ENCODE measurements at places on chromosomes 5 and 9.

- no peak for DNase-seq
These were observed 199.8 kb upstream of the FBXL7 start for GRCh38 chr5:15300141-15300540.

DNA sequence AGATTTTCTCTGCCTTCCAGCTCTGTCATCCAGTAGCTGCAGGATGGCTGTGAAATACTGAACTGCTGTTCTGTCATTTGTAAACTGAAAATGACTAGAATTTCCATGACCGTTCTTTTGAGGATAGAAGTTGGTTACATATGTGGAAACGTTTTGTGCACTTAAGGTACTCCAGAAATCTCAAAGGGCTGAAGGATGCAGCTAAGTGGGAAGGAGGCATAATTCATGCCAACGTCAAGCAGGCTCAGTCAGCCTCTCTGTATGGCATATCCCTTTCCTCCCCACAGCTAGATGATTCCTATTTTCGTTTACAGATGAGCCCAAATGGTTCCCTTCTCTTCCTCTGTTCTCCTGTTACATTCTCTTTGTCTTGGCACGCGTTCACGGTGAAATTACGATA lies 257.6 kb downstream of the FBXL7 start:
- no peak for DNase-seq

GRCh38 chr5:77131361-77131760 lies 44.3 kb upstream of the ZBED3 start:
- no peak for DNase-seq

DNA sequence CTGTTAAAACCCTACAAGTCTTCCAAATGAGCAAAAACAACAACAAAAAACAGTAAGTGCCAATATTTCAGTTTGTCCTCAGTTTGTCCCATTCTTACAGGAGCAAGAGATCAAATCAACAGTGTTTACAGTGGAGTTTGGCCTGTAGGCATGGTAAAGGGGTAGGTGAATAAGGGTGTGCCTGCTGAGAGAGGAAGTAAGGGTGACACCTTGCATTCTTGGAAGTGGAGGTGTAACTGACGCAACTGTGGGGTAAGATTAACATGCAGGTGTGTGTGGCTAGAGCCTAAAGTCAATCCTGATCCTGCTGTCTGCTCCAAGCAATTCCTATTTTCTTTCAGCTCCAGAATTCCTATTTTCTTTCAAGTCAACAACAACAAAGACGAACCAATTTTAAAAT lies 43.4 kb downstream of the PFDN1 start:
- no peak for DNase-seq

DNA sequence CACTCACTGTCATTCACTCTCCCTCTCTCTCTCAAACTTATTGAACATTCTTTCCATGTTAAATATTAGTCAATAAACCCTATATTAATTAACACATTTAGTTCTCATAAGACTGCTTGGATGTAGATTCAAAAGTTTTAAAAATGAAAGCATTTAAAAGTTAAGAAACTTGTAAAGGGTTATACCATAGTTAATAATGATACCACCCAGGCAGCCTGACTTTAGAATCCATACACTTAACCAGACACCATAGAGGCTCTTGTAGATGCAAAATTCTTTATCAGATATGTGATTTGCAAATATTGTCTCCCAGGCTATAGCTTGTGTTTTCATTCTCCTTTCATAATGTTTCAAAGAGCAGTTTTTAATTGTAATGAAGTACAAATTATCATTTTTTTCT lies 335.8 kb upstream of the ACTBL2 start:
- DNase-seq, result no peak

DNA sequence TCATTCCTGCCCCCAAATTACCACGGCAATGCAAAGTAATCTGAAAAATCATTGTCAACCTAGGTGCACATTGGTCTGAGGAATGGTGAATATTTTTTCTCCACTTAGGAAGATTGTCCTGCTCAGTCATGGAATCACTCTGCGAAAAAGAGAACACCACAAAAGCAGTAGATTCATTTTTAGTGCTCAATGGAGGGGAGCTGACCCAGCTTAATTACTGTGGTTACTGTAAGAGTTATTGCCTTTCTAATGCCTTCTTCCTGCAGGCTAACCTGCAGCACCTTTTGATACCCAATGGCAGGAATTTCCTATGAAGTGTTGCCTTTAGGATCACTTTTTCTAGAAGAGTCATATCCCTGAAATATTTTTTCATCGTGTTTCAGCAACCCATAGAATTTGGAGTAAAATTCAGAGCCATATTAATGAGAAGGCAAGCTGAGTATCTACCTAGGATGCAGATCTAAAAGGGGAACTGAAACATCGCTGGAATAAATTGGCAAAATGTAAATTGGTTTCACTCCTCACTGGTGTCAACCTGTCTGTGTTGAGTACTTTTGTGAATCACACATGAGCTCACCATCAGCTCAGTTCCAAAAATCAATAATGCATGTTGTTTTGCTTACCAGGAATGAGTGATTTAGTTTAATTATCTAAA lies 464.5 kb downstream of the CSNK1G3 start:
- DNase-seq, result no peak

GRCh38 chr5:15525703-15526275 lies 25.8 kb downstream of the FBXL7 start:
- DNase-seq, result no peak

GRCh38 chr5:103362211-103362610 lies 103.6 kb downstream of the MACIR start:
- DNase-seq, result no peak

GRCh38 chr5:112546946-112547592 lies 128.0 kb upstream of the EPB41L4A start:
- no peak for DNase-seq

- DNase-seq, result no peak
These were observed 193.9 kb downstream of the ICE1 start for GRCh38 chr5:5616247-5616895.

GRCh38 chr5:122761115-122761514 lies 13.8 kb upstream of the SNX2 start:
- DNase-seq, result no peak

DNA sequence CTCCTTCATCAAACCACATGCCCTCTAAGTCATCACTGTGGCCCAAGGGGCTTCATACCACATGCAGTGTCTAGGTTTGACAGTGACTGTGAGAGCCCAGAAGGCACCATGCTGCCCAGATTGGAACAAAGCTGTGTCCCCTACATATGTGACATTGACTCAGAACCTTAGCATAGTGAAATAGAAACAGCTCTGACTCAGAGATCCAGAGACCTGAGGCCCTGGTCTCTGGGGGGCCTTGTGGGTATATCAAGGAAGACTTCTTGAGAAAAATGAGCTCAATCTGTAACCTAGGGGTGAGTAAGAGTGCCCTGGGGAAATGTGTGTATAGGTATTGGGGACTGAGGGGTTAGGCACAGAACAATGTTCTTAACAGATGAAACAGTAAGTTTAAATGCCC lies 7.1 kb upstream of the ENTREP1 start:
- no peak for DNase-seq

DNA sequence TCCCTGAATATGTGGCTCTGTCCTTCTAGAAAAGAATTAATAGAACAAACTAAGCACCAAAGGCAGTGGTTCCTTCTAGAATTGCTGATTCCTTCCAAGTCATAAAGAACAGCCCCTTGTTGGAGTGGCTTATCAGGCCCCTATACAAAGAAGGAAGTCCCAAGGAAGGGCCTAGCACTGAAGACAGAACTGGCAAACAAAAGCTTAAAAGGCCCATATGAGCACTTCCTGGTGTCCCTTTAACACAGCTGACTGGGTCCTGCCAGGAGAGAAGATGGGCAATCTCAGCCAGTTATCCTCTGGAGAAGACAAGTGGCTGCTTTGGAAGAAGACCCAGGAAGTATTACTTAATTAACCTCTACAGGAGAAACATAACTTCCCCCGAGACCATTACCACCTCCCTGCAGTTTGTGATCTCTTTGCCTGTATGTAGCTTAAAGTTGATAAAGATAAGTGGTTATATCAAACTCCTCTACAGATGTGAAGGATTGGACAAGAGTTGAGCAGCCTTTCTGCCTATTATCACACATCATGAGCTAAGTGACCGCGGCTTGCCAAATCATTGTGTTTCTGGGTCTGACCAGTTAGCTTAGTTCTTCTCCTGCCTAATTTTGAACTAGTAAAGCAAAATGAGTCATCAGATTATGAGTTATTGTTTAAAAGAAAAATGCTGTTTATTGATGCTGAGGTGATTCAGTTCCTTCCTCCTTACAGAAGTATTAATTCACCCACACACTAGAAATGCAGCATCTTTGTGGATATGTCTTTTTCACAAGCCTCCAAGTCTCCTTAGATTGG lies 13.3 kb upstream of the STING1 start:
- DNase-seq, result no peak

DNA sequence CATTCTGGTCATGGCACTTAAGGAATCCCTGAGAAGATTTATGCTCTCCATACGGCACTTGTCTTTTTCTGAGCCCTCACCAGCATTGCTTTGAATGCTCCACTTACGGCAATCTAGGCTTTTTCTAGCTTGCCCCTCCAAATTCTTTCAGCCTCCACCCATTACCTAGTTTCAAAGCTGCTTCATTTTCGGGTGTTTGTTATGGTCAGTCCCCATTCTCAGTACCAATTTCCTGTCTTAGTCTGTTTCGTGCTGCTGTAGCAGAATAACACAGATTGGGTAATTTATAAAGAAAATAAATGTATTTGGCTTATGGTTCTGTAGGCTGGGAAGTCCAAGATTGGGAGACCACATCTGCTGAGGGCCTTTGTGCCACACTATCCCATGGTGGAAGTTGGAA lies 42.0 kb downstream of the ARHGEF28 start:
- DNase-seq, result no peak

GRCh38 chr5:79229357-79230174 lies 6.4 kb upstream of the JMY start:
- DNase-seq, result no peak

GRCh38 chr5:142117579-142118151 lies 9.1 kb downstream of the NDFIP1 start:
- DNase-seq, result no peak

DNA sequence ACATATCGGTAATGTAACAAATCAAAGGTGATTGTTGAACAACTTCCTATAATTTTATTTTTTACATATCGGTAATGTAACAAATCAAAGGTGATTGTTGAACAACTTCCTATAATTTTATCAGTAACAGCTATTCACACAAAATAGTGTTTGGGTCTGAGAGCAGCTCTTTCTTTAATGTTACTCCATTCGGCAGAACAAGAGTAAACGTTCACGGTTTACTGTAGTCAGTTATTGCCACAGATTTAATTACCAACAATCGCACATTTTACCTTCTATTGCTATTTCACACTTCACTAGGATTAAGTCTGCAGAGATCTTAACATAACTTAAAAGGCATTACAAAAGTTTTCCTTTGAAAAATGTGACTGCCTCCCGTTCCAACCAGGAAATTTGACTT lies 6.4 kb downstream of the GNAQ start:
- DNase-seq, result no peak

GRCh38 chr5:139805545-139805944 lies 9.9 kb downstream of the PSD2 start:
- DNase-seq, result no peak

GRCh38 chr9:129571298-129572051 lies 49.4 kb downstream of the C9orf50 start:
- DNase-seq, result no peak

- DNase-seq, result no peak
These were observed 69.3 kb upstream of the DAB2 start for GRCh38 chr5:39494107-39494510.

DNA sequence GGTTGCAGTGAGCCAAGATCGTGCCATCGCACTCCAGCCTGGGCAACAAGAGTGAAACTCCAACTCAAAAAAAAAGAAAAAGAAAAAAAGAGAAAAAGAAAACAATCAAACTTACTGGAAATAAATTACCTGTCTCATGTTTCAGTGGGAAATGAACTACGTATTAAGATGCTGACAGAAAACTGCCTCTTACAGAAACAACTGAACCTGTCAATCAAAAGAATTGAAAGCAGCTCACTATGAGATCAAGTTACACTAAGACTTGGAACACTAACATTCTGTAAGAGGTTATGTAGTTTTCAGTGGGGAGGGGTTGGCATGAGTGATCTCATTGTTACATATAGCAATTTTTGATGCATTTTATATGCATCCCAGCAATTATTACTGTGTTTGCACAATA lies 64.4 kb upstream of the SPATA31E1 start:
- no peak for DNase-seq

- DNase-seq, result no peak
These were observed 151.6 kb downstream of the C5orf15 start for GRCh38 chr5:133816791-133817190.

DNA sequence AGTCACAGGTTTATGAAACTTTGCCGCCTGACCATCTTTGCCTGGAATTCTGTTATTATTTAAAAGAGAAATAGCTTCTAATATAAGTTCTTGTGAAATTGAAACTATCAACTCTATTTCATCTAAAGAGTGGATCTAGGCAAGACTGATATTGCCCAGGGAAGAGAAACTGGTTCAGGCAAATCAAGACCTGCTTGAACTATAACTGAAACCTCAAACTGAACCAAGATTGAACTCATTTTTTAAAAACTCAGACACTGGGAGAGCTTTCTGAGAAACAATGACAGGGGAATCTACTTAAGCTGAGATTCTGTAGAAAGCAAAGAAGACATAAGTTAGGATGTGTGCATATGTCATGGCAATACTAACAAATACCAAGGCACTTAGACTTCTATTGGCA lies 815.8 kb downstream of the BRINP1 start:
- DNase-seq, result no peak

- DNase-seq, result no peak
These were observed 56.6 kb downstream of the SMIM23 start for GRCh38 chr5:171841984-171842776.

DNA sequence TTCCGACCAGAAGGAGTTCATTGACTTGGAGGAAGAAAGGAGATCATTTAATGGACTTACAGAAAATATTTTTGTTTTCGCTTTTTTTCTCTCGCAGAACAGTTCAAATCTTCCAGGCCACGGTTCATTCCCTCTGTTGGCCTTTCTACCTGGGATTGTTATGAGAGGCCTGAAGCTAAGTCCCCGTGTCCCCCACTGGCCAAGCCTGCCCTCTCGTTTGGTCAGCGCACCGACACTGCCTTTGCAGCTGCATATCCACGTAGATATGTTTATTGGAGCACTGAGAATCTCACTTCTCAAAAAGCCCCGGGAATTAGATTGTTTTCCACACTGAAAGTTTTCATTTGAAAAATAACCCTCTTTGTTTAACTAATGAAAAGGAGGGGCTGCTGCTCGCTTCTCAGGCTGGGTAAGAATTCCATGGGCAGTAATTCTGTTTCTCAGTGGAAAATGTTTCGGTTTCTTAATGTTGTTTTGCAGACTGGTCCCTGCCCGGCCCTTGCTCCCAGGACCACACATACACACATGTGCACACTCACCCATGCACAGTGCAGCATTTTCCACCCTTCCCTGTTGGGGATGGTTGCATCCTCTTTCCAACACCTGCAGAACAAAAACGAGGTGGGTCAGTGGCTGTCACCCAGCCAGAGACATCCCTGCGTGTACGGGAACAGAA lies 655.7 kb downstream of the BNC2 start:
- DNase-seq, result no peak

GRCh38 chr5:10329820-10330481 lies 22.2 kb upstream of the CMBL start:
- DNase-seq, result no peak

DNA sequence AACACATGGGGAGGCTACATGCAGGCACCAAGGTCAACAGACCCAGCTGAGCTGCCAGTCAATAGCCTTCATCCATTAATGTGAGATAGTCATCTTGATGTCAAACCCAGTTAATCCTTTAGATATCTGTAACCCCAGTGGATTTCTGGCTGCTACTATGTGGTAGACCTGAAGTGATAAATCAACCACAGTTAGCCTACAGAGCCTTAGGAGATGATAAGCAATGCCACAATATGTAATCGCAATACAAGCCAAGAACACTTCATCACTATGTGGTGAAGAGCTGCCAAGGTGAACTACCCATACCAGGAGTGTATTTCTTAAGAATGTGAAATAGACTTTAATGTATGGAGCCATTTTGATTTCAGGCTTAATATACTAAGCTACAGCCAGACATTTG lies 1175.5 kb downstream of the DTWD2 start:
- DNase-seq, result no peak
